Neural crest cell (in vitro differentiated cells): ENCODE measurements at places on chromosomes 7 and 10.

GRCh38 chr10:21518641-21519396, 6.7 kb downstream of the SKIDA1 start:
- peaks cover 14% of the 10 kb centered on the region for H3K36me3 ChIP-seq
- peak overlapping the region; percentile 95 for H3K27ac ChIP-seq
- no peak for DNase-seq
- H3K27me3 ChIP-seq: peaks cover 17% of the 10 kb centered on the region

- no peak for DNase-seq
- H3K4me1 ChIP-seq: peaks cover 12% of the 10 kb centered on the region
- no peaks in the 10 kb centered on the region for H3K27me3 ChIP-seq
- H3K27ac ChIP-seq: no peak overlapping the region
- H3K4me3 ChIP-seq: no peak overlapping the region
Measured at GRCh38 chr10:12589791-12590190, 240.4 kb downstream of the CAMK1D start.

DNA sequence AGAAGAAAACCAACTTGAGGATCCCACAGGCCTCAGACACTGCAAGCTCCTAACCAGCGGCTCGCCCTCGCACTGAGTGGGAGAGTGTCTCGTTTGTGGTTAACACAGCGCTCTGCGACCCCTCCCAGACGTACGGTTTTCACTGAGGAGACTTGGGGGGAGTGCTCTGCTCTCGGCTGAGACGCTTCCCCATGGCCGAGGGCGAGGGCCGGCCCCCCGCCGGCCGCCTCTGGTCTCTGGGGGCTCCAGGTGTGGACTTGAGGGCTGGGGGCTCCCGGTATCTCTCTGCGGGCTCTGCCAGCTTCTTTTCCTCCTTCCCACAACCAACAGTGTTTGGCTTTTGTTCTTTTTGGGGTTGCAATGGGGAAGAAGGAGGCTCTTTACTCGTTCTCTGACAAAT, 118.7 kb downstream of the LARP4B start:
- H3K27me3 ChIP-seq: no peaks in the 10 kb centered on the region
- H3K4me1 ChIP-seq: no peaks in the 10 kb centered on the region
- no peak overlapping the region for H3K27ac ChIP-seq
- no peak overlapping the region for H3K4me3 ChIP-seq
- peaks cover 13% of the 10 kb centered on the region for H3K36me3 ChIP-seq
- no peak for DNase-seq

DNA sequence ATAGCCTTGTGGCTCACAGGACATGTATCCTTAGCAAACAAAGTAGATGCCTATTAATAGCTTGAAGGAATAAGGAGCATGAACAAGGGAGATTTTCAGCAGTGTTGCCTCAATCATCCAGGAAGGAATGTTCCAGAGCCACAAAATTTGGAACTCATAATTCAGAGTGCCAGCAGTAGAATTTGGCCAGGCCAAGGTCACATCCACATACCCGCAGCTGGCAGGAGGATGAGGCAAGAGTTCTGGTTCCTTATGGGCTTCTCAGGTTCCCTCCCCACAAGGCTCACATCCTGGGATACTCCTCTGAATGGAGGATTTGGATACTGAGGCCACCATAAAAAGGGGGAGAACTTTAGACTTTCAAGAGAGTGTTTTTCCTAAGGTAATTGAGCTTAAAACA, 45.8 kb downstream of the SUFU start:
- H3K36me3 ChIP-seq: peaks cover 20% of the 10 kb centered on the region
- no peak overlapping the region for H3K4me3 ChIP-seq
- no peaks in the 10 kb centered on the region for H3K27me3 ChIP-seq
- H3K27ac ChIP-seq: no peak overlapping the region

DNA sequence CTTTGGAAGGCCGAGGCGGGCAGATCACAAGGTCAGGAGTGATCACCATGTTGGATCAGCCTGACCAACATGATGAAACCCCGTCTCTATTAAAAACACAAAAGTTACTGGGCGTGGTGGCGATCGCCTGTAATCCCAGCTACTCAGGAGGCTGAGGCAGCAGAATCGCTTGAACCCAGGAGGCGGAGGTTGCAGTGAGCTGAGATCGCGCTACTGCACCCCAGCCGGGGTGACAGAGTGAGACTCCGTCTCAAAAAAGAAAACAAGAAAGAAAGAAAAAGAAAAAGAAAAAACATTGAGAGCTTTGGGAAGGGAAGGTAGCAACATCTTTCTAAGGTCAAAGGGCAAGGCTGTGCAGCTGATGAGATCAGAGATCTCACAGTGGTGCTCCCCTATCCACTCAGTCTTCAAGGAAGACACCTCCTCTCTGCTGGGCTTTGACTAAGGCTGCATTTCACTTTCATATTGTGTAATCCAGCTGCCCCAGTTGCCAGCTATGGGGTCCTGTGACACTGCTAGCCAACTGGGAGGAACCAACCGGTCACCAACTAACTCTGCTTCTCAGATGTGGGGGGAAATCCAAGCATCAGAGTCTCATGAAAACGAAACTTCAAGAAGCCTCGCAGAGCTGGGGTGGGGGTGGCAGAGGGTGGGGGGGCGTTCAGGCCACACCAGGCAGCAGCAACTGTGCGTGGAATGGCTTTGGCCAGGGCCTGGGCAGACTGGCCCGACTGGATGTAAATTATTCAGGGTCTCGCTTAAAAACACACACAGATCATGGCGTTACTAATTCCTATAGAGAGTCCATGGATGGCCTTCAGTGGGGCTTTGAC, 1.5 kb downstream of the IL15RA start:
- no peaks in the 10 kb centered on the region for H3K36me3 ChIP-seq
- no peak for DNase-seq
- H3K4me3 ChIP-seq: peak overlapping the region; percentile 90
- no peak overlapping the region for H3K27ac ChIP-seq
- H3K4me1 ChIP-seq: peaks cover 10% of the 10 kb centered on the region
- H3K27me3 ChIP-seq: peaks cover 66% of the 10 kb centered on the region

- DNase-seq: no peak
- H3K36me3 ChIP-seq: peaks cover 4% of the 10 kb centered on the region
- H3K4me3 ChIP-seq: no peak overlapping the region
- peaks cover 3% of the 10 kb centered on the region for H3K27me3 ChIP-seq
- no peak overlapping the region for H3K27ac ChIP-seq
Measured at GRCh38 chr10:93742633-93743349, 14.9 kb upstream of the LGI1 start.

DNA sequence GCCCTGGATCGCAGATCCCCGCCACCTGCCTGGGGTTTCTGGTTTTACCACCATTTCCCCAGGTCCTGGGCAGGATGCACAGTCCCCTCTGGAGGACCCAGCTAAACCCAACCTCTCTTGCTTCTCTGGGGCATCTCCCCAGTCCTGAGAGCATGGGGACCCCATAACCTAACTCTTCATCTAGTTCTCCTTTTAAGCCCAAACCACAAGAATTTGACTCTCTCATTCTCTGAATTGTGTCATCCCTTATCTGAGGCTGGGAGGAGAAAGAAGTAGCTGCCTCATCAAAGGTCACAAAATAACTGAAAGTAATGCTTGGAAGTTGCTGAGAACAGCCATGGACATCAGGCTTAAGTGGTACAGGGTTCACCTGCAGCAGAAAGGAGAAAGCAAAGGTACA, 159.9 kb downstream of the FGFR2 start:
- peaks cover 53% of the 10 kb centered on the region for H3K4me1 ChIP-seq
- no peaks in the 10 kb centered on the region for H3K27me3 ChIP-seq
- no peak overlapping the region for H3K4me3 ChIP-seq
- H3K27ac ChIP-seq: peak overlapping the region; percentile 65
- H3K36me3 ChIP-seq: no peaks in the 10 kb centered on the region
- no peak for DNase-seq

- H3K4me1 ChIP-seq: peaks cover 5% of the 10 kb centered on the region
- no peak for DNase-seq
- no peak overlapping the region for H3K4me3 ChIP-seq
- H3K36me3 ChIP-seq: no peaks in the 10 kb centered on the region
- H3K27ac ChIP-seq: no peak overlapping the region
- H3K27me3 ChIP-seq: no peaks in the 10 kb centered on the region
Measured at GRCh38 chr7:123539871-123540270, 5.5 kb upstream of the IQUB start.

DNA sequence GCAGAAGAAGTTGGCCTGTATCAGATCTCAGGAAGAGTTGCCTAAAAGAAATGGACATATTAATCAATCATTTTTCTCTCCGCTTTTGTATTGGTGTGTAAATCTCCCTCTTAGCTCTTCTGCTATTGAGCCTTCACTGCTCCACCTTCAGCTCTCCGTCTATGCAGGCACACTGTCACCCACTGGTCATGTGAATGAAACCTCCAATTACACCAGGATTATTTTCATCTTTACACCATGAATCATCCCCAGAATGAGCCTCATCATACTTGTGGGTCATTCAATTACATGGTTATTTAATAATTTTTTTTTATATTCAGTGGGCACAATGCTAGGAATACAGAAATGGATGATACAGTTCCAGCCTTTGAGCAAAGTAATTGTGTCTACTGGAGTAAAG, 92.6 kb downstream of the LRRC4 start:
- peaks cover 86% of the 10 kb centered on the region for H3K4me1 ChIP-seq
- H3K36me3 ChIP-seq: peaks cover 10% of the 10 kb centered on the region
- H3K27ac ChIP-seq: no peak overlapping the region
- H3K4me3 ChIP-seq: no peak overlapping the region
- no peaks in the 10 kb centered on the region for H3K27me3 ChIP-seq
- DNase-seq: no peak

GRCh38 chr7:144720710-144721109, 115.1 kb downstream of the TPK1 start:
- DNase-seq: no peak
- H3K27me3 ChIP-seq: no peaks in the 10 kb centered on the region
- H3K4me3 ChIP-seq: no peak overlapping the region
- no peaks in the 10 kb centered on the region for H3K36me3 ChIP-seq
- no peaks in the 10 kb centered on the region for H3K4me1 ChIP-seq
- H3K27ac ChIP-seq: no peak overlapping the region

DNA sequence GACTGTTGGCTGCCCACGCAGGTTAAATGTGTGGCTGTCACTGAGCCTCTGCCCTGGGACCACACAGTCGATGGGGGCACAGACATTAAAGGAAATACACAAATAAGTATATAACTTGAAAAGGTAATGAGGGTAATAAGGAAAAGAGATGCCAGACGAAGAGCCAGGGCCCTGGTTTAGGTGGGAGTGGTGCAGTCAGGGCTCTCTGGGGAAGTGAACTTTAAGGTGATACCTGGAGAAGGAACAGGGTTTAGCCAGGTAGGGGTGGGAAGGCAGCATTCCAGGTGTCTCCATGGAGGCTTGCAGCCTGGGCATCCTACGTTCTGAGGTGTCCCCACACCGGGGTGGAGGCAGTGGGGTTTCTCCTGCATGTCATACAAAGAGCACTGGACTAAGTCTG, 50.4 kb downstream of the UNC5B start:
- peaks cover 15% of the 10 kb centered on the region for H3K27me3 ChIP-seq
- DNase-seq: no peak
- H3K36me3 ChIP-seq: no peaks in the 10 kb centered on the region
- H3K4me1 ChIP-seq: peaks cover 30% of the 10 kb centered on the region

GRCh38 chr10:128009372-128010126, 102.6 kb downstream of the PTPRE start:
- peaks cover 37% of the 10 kb centered on the region for H3K4me1 ChIP-seq
- no peaks in the 10 kb centered on the region for H3K36me3 ChIP-seq
- peaks cover 8% of the 10 kb centered on the region for H3K27me3 ChIP-seq
- H3K27ac ChIP-seq: no peak overlapping the region
- no peak for DNase-seq

- H3K4me1 ChIP-seq: no peaks in the 10 kb centered on the region
- DNase-seq: no peak
- no peaks in the 10 kb centered on the region for H3K36me3 ChIP-seq
- H3K27ac ChIP-seq: no peak overlapping the region
- H3K27me3 ChIP-seq: no peaks in the 10 kb centered on the region
Measured at GRCh38 chr7:141486959-141487358, 64.3 kb upstream of the AGK start.

- H3K4me1 ChIP-seq: peaks cover 28% of the 10 kb centered on the region
- peaks cover 36% of the 10 kb centered on the region for H3K36me3 ChIP-seq
- peak overlapping the region; percentile 65 for H3K27ac ChIP-seq
- no peak for DNase-seq
- H3K4me3 ChIP-seq: no peak overlapping the region
Measured at GRCh38 chr7:2030475-2031450, 202.0 kb downstream of the MAD1L1 start.

DNA sequence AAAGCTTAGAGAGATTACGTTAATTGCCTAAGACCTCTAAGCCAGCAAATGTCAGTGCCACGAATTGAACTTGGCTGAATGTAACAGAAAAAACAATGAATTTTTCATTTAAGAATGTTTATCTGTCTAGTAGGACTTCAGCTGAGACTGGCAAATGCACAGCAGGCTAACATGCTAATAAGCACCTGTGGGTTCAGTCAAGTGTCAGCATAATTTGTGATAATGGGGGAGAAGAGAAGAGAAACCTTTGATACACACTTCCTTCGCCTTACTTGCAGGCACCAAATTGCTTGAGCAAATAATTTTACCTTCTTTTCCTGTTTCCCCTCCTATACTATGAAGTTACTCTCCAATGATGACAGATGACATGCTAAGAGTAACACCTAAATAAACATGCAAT, 1136.5 kb upstream of the SORCS1 start:
- H3K27me3 ChIP-seq: no peaks in the 10 kb centered on the region
- DNase-seq: no peak
- no peak overlapping the region for H3K27ac ChIP-seq
- H3K4me1 ChIP-seq: no peaks in the 10 kb centered on the region

DNA sequence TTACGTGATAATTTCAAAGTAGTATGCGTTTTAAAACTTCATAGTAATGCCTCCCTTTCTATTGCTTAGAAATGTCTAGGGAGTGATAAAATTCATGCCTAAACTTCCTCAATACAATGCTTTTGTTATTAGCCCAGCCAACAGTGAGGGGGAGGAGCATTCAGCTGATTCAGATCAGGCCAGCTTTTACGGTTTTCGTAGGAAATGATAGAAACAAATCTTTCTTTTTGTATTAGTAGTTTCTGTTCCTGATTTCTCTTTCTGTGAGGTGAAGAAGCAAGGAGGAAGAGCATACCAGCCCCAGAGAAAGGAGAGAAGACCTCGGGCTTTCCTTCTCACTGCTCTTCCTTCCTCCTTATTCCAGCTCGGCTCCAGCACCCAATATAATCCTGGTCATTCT, 35.2 kb upstream of the ITPRID1 start:
- no peak overlapping the region for H3K27ac ChIP-seq
- H3K4me1 ChIP-seq: peaks cover 17% of the 10 kb centered on the region
- DNase-seq: no peak
- H3K27me3 ChIP-seq: no peaks in the 10 kb centered on the region

DNA sequence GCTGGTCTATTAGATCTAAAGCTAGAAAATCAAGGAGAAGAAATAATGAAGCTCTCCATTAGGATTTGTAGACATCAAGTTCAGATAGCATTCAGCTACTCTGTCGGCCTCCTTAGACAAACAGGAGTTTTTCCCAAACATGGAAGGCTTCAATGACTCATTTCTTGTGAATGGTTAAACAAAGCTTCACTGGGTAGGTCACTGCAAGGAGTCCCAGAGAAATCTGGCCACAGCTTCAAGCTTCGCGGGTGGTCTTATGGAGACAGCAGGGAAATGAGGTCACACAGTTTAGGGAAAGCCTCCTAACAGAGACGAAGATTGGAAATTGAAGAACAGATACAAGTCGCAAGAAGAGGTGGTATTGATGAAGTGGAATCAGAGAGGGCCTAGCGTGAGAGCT, 22.6 kb upstream of the LRRC72 start:
- H3K36me3 ChIP-seq: no peaks in the 10 kb centered on the region
- H3K4me3 ChIP-seq: no peak overlapping the region
- H3K27me3 ChIP-seq: no peaks in the 10 kb centered on the region
- H3K4me1 ChIP-seq: no peaks in the 10 kb centered on the region
